ENCODE measurements at places on chromosomes 2 and 18.

- no peak for DNase-seq
These were observed 92.3 kb downstream of the KCTD1 start for GRCh38 chr18:26456070-26456491.

GRCh38 chr2:37390777-37391176 is 46.3 kb downstream of the QPCT start:
- no peak for DNase-seq

DNA sequence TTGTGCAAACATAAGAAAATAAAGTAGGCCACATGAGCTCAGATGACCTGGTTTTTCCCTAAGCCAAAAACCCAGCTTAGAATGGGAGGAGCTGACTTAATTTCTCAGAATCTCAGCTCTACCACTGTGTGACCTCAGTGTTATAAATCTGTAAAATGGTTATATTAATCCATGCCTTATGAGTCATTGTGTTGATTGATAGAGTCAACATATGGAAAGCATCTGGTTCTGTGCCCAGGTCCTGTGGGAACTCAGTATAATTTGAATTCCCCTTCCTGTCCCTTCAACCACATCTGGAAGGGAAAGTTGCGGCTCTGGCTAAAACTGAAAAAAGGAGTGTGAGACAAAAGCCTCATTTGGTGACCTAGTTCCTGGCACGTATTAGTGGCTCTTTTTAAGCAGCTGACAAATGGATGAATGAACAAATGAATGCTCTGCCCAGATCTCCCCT is 25.7 kb downstream of the TMEM177 start:
- DNase-seq: no peak

GRCh38 chr2:210752532-210752931 is 196.1 kb downstream of the CPS1 start:
- no peak for DNase-seq

DNA sequence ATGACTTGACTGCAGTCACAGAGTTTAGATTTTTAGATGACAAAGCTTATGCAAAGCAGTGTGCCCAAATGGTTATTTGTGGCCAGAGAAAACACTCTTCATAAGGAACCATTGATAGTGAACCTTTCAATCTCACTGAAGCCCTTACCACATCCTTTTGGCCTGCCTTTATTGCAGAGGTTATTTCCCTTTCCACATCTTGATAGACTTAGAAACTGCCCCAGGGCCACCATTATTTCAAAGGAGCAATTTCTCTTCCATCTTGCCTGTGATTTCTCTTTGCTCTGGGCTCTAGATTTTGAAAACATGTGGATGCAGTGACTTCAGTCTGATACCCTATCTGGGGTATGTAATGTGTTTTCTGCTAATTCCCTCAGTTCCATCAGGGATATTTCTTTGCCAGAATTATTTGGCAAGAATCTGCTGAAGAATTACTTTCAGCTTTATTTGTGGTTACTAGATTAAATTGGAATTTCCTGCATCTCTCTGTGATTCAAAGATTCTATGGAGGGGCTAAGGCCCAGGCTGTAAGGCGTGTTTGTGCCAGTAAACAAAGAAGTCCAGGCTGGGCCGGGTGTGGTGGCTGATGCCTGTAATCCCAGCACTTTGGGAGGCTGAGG is 51.0 kb downstream of the MOGAT1 start:
- peak; percentile 49 for DNase-seq

GRCh38 chr2:239401067-239401880 is 454 bp upstream of the HDAC4 start:
- DNase-seq: peak; percentile 99

- no peak for DNase-seq
These were observed 34.8 kb upstream of the EPG5 start for GRCh38 chr18:46001892-46002291.

DNA sequence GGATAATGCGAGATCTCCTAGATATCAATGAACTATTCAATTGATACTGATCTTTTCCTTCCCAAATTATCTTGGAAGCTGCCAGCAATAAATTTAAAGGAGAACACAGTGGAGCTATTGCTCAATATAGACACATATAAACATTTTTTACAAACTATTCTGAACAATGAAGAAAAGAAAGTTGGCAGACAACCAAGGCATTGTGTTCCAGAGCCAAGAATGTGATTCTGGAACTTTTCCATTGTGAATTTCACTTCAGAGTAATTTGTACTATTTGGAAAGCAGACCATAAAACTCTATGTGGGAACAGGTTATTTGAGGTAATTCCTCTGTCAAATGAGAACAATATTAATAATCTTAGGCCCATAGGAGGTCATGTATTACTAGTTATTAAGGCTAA is 588.2 kb downstream of the IRS1 start:
- no peak for DNase-seq

GRCh38 chr18:63207143-63207790 is 112.3 kb downstream of the BCL2 start:
- no peak for DNase-seq

DNA sequence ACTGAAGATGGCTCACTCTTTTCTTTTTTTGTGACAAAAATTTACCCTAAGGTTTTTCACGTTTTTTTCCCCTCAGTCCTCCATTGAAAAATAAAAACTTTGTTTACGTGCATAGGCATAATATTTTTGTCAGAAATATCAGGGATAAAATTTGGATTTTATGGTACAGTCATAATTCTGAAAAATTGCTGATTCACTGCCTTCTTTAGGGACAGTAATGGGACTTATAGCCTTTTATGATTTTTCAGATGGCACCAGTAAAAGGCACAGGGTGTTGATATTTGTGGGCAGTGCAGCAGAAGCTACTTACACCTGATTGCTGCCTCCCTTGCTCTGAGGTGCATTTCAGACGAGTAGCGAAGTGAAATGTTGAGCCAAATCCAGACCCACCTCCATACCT is 139.4 kb upstream of the CDCA7 start:
- DNase-seq: no peak

- no peak for DNase-seq
These were observed 176.7 kb upstream of the SMAD2 start for GRCh38 chr18:48106976-48107781.

- DNase-seq: peak; percentile 48
These were observed 32.3 kb downstream of the EML6 start for GRCh38 chr2:54755641-54756326.

DNA sequence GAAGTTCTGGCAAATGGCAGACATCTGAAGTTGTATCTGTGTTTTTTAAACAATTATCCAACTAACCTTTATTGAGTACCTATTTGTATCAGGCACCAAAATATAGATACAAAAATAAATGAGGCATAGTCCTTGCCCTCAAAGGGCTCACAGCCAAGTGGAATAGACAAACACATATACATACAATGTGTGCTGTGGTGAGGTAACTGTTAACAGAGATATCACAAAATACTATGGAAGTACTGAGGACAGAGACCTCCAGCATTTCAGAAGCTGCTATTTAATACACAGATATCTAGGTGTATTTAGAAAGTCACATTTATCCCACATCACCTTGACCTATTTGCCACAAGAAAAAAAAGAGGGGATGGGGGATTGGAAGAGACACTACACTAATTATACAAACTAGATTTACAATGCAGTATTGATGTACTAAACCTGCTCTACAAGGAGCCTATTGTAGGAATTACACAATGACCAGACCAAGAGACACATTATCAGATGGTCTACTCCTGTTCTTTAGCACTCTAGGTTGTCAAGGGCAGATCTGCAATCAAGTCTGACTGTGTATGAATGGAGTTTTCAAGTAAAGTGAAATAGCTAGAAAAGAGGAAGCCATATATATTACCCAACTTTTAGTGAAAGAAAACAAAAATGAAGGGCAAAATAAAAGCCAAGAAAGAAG is 62.2 kb downstream of the SPIRE1 start:
- DNase-seq: no peak

GRCh38 chr18:7177116-7177744 is 53.7 kb upstream of the LRRC30 start:
- no peak for DNase-seq

Data from GM06990 (cell line).